ENCODE measurements at places on chromosomes 1 and 21. TPM values are rescaled to one million over a fixed set of nuclear protein-coding genes. Genes with fewer than 3 reads are reported as not detected.

Gene SDCCAG8
- 20.9 TPM for total RNA-seq

Gene GJA9
- not detected for total RNA-seq

DNA sequence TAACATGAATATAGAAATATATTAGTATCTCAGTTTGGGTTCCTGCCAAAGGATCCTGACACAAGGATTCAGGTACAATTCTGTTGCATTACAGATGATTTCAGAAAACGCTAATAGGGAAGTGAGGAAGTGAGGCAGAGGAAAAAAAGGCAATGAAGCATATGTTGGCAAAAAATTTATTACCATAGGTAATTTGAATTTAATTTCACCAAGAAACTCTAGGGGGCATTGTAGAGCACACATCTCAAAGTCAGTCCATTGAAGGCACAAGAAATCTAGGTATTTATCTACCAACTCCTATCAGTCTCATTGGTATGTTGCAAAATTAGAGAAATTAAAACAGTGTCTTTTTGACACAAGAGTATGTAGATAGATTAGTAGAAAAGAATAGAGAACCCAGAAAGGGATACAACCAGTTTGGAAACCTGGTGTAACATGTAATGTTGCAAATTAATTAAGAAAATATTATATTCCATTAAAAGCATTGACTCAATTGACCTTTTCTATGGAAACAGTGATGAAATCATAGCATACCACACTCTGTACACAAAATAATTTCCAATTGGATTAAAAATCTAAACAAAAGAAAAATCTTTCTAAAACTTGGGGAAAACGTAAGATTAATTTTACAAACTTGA, 104.9 kb upstream of the SNX7 start:
- no peak overlapping the region for H3K4me3 ChIP-seq
- no peaks in the 10 kb centered on the region for H3K27me3 ChIP-seq
- H3K27ac ChIP-seq, result no peak overlapping the region
- H3K4me1 ChIP-seq, result no peaks in the 10 kb centered on the region
- H3K36me3 ChIP-seq, result no peaks in the 10 kb centered on the region
- DNase-seq, result no peak

DNA sequence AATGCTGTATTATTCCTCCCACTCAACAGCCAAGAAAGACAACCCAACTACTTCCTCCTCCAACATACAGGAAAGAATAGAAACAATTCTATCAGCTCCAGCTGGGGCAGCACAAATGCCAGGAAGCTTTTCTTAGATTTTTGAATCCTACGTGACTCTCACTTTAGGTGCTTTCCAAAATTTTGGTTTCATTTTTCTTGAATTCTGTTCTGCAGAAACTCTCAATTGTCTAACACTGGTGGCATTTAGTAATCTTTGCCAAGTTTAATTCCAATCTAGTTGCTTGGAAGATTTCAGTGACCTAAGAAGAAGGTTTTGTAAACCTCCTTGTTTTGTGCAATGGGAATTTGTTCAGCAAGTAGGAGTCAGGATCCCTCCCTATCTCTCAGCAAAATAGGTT, 37.1 kb upstream of the DOCK7 start:
- no peak for DNase-seq
- H3K4me1 ChIP-seq, result no peaks in the 10 kb centered on the region
- no peak overlapping the region for H3K4me3 ChIP-seq
- H3K27ac ChIP-seq, result no peak overlapping the region
- no peaks in the 10 kb centered on the region for H3K27me3 ChIP-seq

DNA sequence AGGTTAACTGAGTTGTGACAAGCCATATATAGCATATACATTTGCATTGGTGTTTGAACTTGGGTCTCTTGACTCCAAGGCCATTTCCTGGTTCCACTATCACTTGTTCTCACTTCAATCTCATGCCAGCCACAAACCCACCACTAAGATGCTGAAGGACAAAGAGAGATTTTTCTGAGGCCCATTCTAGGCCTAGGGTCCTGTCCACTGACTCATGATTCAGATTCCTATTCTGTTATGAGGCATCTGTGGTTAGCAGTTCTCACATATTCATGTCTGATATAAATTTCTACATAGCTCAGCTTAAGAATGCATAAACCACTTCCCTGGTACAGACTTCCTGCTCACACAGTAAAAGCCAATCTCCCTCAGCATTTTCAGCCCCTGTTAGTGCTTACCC, 326.1 kb upstream of the BEND5 start:
- no peaks in the 10 kb centered on the region for H3K4me1 ChIP-seq
- H3K36me3 ChIP-seq, result no peaks in the 10 kb centered on the region
- no peak overlapping the region for H3K4me3 ChIP-seq
- DNase-seq, result no peak

DNA sequence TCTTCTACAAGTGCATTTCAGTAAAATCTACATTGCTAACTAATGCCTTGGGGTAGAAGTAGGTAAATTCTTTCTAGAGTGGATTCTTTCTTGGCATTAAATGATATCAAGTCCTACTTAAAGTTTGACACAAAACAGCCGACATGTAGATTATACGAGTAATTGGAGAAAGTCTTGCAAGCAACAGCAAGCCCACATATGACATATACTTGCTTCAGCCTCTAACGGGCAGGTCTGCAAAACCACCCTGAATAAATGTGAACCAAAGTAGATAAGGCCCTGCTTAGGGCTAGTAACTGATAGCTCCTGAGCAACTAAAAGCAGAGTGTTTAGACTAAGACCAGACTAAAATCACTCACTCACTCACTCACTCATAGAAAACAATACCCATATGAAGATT, 203.2 kb downstream of the LTN1 start:
- no peaks in the 10 kb centered on the region for H3K4me1 ChIP-seq
- no peaks in the 10 kb centered on the region for H3K36me3 ChIP-seq
- no peaks in the 10 kb centered on the region for H3K27me3 ChIP-seq
- no peak overlapping the region for H3K4me3 ChIP-seq
- no peak overlapping the region for H3K27ac ChIP-seq

- H3K36me3 ChIP-seq, result no peaks in the 10 kb centered on the region
- no peak for DNase-seq
- H3K27ac ChIP-seq, result no peak overlapping the region
Measured at GRCh38 chr1:22483121-22483520, 31.5 kb downstream of the ZBTB40 start.

All from psoas muscle (tissue), 8 donors.